GM03348 (cell line): ENCODE measurements at places on chromosomes 5 and 9.

GRCh38 chr5:178786417-178786816 lies 56.0 kb upstream of the ZNF354A start:
- no peak for DNase-seq

DNA sequence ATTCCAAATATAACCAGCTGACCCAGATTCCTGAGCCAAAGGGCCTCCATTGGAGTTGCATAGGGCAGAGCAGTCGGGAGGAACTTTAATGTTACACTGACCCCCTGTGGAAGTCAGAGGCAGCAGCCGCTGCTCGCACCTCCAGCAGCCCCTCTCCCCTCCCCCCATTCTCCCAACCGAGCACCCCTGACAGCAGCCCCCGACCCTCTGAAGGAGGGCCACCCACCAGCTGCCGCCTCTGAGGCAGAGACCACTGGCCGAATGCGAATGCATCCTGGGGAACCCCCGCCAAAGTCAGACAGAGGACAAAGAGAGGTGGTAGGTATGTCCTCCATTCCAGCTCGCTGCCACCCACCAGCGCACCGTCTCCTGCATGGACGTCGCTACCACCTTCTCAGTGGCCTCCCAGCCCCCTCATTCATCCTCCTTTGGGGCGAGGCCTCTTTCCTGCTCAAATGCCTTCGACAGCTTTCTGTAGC lies 231.0 kb downstream of the CDK5RAP2 start:
- DNase-seq = peak; percentile 84

GRCh38 chr5:157540707-157541446 lies 34.7 kb downstream of the ADAM19 start:
- DNase-seq = peak; percentile 80

- DNase-seq = no peak
Observed at GRCh38 chr5:180080486-180081280, 9.1 kb upstream of the RNF130 start.

DNA sequence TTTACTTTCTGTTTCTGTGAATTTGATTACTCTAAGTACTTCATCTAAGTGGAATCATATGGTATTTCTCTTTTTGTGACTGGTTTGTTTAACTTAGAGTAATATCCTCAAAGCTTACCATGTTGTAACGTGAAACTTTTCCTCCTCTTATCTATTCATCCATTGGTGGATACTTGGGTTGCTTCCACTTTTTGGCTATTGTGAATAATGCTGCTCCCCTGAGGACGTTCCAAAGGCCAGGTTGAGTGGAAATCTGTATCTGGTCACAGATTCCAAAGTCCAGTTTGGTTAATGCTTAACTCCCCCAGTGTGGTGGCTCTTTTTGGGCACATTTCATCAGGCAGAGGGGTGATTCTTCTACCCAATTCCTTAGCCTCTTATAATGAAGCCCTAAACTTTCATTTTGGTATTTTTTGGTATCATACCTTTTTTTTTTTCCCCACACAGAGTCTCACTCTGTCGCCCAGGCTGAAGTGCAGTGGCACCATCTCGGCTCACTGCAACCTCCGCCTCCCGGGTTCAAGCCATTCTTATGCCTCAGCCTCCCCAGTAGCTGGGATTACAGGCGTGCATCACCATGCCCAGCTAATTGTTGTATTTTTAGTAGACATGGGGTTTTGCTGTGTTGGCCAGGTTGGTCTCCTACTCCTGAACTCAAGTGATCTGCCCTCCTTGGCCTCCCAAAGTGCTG lies 65.4 kb downstream of the CMYA5 start:
- DNase-seq = no peak
